ENCODE measurements at places on chromosomes 2 and 18.

- no peak for DNase-seq
Observed at GRCh38 chr2:74186038-74186437, 7.4 kb upstream of the MOB1A start.

GRCh38 chr2:177589186-177589585 is 196.6 kb downstream of the AGPS start:
- no peak for DNase-seq

- no peak for DNase-seq
Observed at GRCh38 chr18:26386002-26386401, 159.8 kb downstream of the TAF4B start.

DNA sequence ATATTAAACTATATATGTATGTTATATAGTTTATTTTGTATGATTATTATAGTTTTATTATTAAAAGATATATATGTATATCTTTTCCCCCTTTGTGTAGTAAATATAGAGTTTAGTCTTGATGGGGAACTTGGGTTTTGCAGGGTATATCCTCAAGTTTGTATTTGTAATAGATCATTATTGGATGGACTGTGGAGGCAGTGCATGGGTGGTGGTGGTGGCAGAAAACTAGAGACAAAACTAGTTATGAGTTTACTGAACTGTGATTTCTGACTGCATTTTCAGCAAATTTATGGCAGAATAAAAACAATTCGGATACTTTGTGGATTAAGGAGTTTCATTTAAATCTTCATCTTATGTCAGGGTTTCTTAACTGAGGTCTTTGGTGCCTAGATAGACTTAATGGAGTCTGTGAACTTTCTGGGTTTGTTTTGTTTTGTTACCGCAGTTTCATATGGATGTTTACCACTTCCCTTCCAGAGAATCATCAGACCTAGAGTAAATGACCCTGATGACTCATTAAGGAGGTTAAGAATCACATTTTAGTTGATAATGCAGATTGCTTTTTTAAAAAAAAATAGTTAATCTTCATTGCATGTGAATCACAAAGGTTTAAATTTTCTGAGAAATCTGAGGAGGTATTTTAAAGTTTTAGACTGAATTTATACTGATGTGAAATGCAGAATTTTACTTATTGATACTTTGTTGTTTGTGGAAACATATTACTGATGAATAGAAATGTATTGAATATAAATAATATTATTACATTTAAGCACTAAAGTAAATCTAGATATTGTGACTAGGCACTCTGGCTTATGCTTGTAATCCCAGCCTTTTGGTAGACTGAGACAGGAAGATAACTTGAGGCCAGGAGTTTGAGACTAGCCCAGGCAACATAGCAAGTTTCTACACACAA is 14.5 kb downstream of the EPC2 start:
- no peak for DNase-seq

DNA sequence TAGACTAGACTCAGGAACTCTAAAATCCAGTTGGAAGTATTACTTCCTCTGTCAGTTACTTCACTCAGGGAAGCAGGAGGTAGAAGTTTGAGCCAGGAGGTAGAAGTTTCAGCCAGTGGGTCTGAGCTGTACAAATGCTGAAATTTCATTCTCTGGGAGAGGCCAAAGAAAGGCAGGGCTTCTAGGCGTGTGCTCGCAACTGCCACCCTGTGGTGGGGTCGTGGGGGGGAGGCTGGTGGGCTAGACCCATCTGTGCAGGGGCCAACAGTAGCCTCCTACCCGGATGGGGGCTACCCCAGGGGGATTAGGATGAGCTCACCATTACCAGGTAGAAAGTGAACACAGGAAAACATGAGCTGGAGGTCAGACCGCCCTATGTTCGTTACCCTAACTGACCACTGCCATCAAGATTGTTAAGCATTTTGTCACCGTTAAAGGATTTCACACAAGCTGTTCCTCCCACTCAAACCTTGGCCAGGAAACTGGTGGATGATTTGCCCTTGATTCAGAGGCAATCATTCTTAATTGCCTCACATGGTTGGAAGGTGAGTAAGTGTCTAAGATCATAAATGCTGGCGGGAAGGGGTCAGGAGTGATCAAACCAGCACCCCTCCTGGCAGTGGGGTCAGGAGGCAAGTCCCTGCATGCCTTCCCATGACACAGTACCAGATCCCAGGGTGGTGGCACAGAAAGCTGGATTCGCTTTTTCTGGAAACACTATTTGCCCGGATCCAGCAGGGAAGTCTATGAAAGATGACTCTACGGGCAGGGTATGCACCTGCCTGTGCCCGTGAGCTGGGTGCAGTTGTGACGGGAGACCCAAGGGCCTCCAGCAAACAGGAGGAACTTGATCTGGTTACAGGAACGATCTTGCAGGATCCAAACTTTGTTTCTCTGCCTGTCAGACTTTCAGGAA is 5.2 kb upstream of the FHL2 start:
- DNase-seq: peak; percentile 61

DNA sequence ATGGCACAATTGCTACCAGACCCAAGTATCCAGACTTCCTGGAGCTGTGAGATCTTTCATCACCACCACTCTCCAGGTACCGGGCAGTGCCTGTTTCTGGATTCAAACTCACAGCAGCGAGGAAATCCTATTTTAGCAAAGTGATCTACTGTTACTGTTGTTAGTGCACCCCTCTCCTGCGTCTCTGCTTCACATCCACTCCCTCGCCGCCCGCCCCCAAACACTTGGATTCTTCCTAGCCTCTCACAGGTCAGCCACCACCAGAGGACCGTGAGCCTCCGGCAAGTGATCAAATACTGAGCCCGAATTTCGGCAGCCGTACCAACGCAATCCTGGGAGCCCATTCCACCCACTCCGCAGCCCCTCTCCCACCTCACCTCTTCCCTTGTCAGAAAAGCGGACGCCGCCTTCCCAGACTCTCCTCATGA is 519 bp downstream of the METTL4 start:
- peak; percentile 80 for DNase-seq

GRCh38 chr2:24359129-24360049 is 947 bp downstream of the ITSN2 start:
- no peak for DNase-seq

GRCh38 chr2:239383759-239384156 is 17.1 kb downstream of the HDAC4 start:
- no peak for DNase-seq

- no peak for DNase-seq
Observed at GRCh38 chr2:241637795-241638660, 535 bp downstream of the ATG4B start.
